AG08396 (cell line): ENCODE measurements at places on chromosomes 5 and 9.

- DNase-seq, result no peak
Measured at GRCh38 chr9:88689509-88690298, 154.7 kb downstream of the NXNL2 start.

GRCh38 chr5:122607818-122608217, 167.1 kb upstream of the SNX2 start:
- no peak for DNase-seq

DNA sequence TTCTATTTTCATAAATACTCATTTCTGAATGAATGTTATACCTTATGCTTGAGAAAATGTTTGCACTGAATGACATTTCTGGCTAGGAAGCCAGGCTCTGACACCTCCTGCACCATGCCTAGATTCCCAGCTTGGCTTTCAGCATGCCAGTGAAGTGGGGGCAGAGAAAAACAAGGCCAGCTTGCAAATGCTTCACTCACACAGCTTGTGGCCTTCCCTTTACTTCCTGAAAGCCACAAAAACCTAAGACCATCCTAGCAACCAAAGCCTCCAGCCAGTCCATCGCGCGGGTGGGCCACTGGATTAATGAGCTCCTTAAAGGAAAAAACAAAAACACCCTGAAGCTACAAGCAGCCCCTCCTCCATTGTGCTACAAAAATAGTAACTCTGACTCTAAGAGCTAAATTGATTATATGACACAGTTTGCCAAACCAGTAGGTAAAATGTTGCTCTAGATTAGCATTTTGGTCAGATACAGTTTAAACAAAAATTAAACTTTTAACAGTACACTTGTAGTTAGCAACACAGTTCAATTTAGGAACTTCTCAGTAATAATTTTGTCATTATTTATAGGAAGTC, 159.9 kb downstream of the TSSK1B start:
- DNase-seq, result no peak

DNA sequence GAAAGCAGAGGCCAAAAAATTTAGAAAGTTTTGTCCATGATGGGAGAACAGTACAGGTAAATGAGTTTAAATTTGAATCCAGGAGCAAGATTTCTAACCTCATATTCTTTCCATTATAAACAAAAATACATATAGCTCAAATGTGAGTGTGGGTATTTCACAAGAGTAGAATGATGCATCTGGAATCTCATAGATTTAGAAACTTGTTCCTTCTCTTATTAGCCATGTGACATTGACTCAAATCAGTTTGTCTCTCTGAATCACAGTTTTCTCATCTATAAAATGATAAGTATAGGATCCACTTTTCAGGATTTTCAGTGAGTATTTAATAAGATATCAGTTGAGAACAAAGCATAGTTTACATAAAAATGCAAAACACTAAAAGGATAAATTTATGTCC, 436.3 kb upstream of the PAPPA start:
- DNase-seq, result no peak

DNA sequence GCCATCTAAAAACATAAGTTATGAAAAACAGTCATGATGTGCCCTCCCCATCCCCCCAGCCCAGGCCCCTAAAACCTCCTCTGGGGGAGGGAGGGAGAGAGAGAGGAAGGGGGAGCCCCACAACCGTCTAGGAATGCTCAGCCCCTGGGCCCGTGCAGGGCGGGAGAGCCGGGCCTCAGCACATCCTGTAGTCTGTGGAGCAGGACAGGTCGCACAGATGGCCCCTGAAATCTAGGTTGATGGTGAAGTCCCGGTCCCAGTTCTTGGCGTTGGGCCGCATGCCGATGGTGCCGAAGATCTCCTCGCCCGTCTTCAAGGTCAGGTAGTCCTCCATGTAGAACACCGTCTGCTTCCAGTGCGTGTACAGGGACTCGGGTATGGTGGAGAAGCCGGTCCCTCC, 38.1 kb downstream of the RAB24 start:
- no peak for DNase-seq

DNA sequence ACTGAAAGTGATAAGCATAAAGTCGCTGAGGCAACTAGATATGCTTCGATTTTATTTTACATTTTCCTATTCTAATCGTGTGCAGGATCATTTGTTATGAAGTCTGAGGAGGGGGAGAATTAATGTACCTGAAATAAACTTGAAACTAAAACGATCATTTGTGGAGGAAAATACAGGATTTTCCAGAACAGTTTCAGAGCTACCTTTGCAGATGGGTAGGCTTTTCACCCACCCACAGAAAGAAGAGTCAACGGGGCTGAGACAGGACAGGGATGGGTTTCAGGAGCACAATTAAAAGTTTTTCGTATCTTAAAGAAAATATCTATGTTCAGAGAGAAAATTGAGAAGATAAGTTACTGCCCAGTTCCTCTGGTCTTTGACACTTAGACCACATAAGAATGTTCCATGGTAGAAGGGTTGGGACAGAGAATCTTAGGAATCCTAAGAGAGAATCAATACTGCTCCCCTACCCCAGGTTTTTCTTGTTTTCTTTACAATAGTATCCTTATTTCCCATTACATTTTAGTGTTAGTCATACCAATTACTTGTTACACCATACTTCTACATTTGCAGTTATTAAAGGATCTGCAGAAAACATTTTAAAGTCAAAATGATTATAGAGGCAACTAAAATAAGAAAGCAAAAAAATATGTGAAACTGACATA, 211.4 kb downstream of the DEPDC1B start:
- DNase-seq, result no peak

GRCh38 chr9:126295082-126295477, 31.5 kb upstream of the MVB12B start:
- no peak for DNase-seq

DNA sequence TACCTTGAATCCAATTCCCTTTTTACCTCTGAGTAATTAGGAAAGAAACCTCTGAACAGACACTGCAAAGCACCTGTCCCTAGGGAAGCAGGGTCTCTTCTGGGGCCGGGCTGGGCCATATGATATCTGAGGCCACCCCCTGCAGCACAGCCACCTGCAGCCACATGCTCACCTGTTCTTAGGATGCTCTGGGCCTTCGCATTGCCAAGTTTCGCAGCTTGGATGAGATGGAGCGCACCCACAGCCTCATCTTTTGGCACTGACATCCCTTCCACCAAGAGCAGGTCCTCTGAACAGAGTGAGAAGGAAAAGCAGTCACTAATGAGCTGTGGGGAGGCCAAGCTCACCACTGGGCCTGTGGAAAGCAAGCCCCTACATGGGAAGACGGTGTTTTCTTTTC, 27.3 kb downstream of the CLTA start:
- no peak for DNase-seq

GRCh38 chr5:15691521-15691920, 191.5 kb downstream of the FBXL7 start:
- no peak for DNase-seq

GRCh38 chr9:6669881-6670280, 24.4 kb upstream of the GLDC start:
- no peak for DNase-seq

DNA sequence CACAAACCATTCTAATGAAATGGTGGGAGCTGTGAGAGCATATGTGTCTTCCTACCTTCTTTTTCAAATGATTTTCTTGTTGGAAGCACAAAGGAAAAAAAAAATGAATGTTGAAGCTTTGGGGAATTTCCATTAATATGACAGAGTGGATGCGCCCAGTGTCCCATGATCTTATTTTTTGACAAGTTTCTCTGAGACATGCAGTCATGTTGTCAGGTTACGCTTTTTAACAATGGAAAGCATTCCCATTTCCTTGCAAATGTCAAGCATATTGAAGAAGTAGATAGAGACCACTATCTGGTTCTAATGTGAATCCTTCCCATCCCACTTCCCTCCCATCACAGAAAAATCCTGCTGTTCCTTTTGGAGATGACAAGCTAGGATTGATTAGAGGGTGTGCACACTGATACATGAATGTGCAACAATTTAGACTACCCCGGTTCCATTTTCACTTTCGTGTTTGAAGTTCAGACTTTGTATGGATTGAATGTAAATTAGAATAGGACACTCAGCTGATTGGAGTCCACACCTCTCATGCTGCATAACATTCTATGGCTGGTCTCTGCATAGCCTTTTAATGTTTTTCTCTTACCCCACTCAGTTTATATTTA, 919.4 kb downstream of the TLE4 start:
- no peak for DNase-seq

DNA sequence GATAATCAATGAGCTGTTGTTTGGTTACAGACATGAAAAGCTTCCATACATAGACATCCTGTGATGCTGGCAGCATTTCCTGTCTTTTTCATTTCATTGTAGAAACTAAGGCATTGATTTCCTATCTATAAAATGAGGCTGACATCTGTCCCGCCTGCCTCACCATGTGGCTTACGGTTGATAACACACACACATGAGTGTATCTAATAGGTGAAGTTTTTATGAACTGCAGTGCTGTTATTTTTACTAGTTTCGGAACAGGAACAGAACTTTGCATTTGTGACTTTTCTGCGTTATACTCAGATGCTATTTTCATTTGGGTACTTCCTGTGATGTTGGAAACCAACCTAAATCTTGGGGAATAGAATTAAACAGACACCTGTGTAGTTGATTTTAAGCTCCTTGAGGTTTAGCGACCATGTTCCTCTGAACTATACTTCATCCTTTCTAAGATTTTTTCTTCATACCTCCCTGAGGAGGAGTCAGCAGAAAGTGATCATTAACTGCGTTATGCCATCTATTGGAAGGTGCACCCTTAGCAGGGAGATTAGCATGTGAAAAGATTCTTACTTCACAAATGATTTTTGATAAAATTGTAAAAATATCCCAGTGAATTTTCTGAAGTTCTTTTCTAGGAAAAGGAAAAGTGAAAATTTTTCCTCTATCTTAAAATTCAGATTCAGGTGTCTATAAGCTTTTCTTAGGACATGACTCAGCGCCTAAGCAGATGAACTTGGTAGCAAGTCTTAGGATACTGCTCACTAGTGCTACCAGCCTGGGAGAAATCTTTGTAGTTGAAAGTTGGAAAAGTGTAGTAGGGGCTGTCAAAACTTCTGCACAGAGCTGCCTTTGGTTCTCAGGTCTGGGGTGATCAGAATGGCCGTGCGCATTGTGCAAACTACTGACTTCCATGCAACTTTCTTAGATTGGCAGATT, 134.5 kb downstream of the TRIO start:
- DNase-seq, result no peak

- peak; percentile 88 for DNase-seq
Measured at GRCh38 chr9:127968700-127969383, 11.9 kb downstream of the EEIG1 start.

GRCh38 chr5:116354699-116355098, 219.9 kb downstream of the SEMA6A start:
- DNase-seq, result no peak

GRCh38 chr5:7653046-7653445, 197.9 kb downstream of the CFAP90 start:
- DNase-seq, result no peak

DNA sequence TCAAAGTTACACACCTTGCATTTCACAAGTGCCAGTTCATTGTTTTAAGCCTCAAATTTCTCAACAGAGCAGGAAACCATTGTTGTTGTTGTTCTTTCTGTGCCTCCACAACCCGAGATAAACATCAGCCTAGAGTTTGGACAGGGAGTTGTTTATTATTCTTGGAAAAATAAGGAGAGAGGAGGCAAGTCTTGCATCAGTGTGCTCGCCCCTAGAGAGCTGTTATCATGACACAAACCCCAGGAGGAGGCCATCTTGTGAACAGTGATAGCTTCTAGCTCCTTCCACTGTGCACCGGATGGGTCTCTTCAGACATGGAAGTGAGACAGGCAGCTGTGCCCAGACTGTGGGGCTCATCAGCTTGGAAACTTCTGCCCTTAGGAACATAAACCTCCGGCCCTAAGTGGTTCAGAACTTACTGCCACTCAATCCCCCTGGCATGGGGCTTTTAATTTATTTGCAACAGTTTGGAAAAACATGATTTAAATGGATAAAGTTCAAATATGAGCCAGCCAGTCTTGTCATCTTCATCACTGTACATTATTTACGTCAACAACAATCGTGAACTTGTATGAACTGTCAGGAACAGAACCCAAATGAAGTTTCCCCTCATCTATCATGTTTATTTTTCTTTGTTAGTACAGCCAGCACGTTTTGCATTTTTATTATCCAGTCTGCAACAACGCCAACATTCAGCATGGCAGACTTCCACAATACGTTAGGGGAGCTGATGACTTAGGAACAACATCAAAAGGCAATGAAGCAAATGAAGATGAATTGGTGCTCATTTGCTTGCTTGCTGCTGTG, 181.7 kb upstream of the S1PR3 start:
- DNase-seq, result no peak

- no peak for DNase-seq
Measured at GRCh38 chr5:75214409-75214808, 22.3 kb downstream of the ANKRD31 start.

DNA sequence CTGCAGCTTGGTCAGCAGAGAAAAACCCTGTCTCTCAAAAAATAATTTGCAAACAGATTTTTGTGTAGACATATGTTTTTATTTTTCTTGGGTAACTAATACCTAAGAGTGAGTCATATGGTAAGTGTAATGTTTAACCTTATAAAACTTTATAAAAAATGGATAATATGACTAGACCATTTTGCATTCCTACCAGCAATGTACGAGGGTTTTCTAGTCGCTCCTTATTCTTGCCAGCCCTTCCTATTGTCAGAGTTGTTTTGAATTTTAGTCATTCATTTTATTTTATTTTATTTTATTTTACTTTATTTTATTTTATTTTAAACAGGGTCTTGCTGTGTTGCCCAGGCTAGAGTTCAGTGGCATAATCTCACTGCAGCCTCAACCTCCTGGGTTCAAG, 37.8 kb downstream of the RABGAP1 start:
- DNase-seq, result no peak

DNA sequence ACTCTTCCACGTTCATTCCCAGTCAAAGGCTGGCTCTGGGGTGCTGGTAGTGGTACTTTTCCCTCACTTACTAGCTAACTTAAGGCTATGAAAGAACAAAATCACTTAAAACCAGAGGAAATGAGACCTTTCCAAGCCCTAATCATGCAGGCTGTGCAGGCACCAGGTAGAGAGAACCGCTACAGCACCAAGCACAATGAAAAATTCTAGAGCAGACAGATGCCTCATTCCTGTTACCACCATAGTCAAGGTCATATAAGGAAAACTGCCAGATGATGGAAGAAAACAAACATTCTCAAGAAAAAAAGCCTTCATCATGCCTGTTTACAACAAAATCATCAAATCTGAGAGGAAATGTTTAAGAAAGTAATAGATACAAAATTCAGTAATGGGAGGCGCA, 374.4 kb upstream of the PDE4D start:
- DNase-seq, result no peak

DNA sequence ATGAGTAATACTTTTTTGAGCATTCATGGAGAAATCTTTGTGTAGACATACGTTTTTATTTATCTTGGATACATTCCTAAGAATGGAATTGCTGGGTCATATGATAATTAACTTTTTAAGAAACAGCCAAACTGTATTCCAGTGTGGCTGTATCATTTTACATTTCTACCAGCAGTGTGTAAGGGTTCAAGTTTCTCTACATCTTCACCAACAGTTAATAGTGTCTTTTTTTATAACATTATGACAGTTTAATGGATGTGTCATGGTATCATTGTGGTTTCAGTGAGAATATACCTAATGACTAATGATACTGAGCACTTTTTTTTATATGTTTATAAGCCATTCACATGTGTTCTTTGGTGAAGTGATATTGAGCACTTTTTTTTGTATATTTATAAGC, 52.4 kb downstream of the NIPBL start:
- DNase-seq, result no peak
